ENCODE measurements at places on chromosomes 5 and 9.

- no peak for DNase-seq
These were observed 32.3 kb downstream of the TMEM167A start for GRCh38 chr5:83044926-83045325.

DNA sequence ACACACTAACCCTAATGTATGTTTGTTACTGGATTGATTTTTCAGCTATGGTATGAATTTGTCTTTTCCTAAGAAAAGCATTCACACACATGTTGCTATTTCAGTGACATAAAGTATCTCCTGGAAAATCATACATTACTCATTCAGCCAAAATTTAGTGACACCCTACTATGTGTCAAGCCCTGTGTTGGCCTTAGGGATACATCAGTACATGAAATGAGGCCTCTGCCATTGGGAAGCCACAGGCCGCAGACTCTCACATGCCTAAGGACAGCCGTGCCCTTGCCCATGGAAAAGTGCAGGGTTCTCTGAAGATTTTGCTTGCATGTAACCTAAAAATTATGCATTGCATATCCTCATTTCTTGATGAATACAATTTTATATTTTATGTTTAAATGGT lies 5.2 kb upstream of the MARCHF6 start:
- DNase-seq, result no peak

DNA sequence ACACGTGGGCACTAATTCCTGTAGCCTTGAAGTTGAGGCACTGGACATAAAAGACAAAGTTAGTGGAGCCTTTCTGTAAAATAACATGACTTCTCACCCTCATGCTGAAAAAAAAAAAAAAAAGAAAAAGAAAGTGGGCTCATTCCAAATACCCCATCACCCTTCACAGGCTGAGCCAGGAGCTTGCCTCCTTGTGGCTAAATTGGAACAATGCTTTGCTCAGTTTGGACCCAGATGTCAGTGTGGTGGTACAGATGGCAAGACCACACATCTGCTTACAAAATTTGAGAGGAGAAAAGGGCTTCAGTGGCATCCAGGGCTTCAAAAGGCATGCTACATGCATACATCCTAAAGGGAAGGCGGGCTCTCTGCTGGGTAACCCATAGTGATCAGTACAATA lies 342.8 kb downstream of the EBF1 start:
- DNase-seq, result no peak

- DNase-seq, result no peak
These were observed 7.9 kb downstream of the TXN start for GRCh38 chr9:110248361-110248760.

DNA sequence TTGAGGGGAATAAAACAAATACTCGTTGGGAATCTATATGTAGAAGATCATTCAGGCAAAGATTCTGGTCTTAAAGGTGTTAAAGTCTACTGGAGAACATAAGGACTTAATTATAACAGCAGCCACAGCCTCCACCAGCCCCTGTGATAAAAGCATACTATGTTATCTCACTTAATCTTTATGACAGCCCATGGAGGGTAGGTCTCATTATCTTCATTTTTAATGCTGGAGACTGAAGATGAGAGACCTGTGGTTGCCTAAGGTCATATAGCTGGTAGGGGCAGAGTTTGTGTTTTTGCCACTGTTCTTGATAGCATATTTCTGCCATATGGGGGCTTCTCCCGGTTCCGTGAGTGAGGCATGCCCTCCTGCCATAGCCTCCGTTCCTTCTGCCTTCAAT lies 88.7 kb downstream of the TRIO start:
- no peak for DNase-seq

Measured in astrocyte (in vitro differentiated cells and primary cell).